ENCODE measurements at places on chromosomes 1 and 21.

GRCh38 chr1:232463225-232463624 is 166.7 kb downstream of the SIPA1L2 start:
- no peak for DNase-seq

GRCh38 chr1:245855846-245856730 is 651.0 kb downstream of the SMYD3 start:
- no peak for DNase-seq

- peak; percentile 49 for DNase-seq
These were observed 60.9 kb downstream of the AK5 start for GRCh38 chr1:77342745-77343144.

- DNase-seq: peak; percentile 43
These were observed 180.7 kb downstream of the KAZN start for GRCh38 chr1:14778898-14779865.
